Omental fat pad (tissue), 4 donors: ENCODE measurements at places on chromosomes 2 and 18.

DNA sequence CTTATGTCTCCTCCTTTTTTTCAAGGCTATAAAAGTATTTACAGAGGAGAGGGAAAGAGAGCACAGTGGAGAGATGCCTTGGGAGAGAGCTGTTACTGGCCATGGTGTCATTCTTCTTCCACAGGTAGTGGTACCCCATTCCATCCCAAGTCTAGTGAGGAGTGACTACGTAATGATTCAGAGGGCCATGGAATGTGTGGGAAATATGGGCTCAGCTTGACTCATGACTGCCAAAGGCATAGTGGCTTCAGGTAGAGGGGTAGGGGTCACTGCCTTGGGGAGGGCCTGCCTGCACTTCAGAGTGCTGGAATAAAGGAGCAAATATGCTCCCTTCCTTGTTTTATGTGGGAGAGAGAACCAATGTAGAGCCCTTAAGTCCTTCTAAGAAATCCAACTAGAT lies 620.6 kb downstream of the IRS1 start:
- no peak for DNase-seq

DNA sequence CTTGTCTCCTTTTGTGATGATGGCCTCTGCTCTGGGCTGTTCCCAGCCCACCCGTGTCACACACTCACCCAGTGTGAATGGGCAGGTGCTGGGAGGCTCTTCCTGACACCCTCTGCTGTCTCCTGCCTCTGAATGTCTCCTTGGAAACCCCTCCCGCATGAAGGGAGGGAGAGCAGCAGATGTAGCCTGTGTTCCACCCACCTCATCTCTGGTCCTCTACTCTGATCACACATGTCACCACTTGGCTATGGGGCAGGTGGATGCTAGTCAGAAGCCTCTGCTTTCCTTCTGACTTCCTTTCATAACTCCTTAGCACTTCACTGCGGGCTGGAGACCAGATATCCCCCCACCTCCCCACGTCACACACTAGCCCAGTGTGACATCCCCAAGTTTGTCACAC lies 23.9 kb downstream of the EFR3B start:
- DNase-seq: no peak

DNA sequence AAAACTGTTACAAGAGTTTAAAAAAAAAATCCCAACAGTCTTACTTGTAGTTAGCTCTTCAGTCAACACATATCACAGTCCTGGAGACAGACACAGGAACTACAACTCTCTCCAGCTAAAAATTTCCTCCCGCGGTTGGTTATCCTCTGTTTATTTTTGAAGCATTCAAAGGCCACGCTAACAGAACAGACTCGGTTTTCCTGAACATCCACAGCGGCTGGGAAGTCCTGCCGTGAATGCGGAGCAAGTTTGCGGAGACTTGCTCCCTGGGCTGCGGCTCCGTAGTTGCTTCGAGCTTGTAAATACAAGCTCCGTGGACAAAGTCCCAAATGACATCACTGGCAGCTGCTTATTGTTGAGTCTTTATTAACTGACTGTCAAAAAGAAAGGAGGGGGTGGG lies at the start of gene NCKAP5:
TSS of gene NCKAP5 (minus strand) at position 292 of the 400 bp plus-strand sequence. CDS start 50,937 bp downstream, outside the sequence.
- DNase-seq: no peak

DNA sequence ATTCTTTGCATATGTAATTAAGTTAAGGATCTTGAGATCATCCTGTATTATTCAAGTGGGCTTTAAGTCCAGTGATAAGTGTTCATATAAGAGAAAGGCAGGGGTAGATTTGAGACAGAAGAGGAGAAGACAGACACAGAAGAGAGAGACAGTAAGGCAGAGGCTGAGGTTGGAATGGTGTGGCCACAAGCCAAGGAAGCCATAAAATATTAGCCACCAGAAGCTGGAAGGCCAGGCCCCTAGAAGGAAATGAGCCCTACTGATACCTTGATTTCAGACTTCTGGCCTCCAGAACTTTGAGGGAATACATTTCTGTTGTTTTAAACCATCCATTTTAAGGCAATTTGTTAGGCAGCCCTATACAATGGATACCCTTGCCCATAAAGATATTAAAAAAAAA lies 66.9 kb upstream of the DLX2 start:
- no peak for DNase-seq

- no peak for DNase-seq
Measured at GRCh38 chr18:71878226-71878625, 665.9 kb downstream of the CBLN2 start.
